A172 (cell line): ENCODE measurements at places on chromosomes 3 and 15.
A peak's percentile ranks its signal among the peaks of the same experiment; 100 is the strongest.

DNA sequence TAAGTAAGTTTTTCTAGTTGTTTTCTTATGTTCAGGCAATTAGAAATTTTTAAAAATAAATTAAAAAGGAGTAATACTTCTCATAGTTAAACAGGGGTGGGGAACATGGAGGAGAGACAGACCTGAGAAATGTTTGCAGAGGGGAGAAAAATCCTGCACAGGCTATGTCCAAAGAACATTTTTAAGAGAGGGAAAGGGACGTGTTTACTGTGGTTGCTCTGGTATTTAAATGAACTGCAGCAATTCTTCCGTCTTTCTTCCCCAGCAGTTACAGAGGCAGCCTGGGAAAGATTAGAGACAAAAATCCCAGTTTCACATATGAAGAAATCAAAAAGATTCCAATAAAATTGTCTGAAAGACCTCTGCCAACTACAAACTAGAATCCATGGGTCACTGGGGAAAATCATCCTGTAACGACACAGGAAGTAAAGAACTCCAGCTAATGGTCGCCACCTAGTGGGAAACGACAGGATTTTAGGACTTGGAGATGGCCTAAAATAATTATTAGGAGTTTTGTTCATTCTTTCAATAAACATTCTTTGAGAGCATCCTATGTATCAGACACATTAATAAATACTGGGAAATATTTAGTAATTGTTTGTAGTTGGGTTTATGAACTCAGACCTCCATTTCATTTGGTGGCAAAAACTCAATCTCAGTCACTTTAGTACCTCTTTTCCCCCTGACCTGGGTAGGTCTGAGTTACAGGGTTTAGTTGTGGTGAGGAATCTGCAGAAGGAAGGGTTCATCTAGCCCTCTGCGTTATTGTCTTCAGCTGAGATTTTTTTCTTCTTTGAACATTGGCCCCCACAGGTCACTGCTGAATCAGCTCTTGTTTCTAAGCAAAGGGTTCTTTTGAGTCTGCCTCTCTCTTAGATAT is 69.9 kb upstream of the GOLIM4 start:
- DNase-seq: peak; percentile 64

DNA sequence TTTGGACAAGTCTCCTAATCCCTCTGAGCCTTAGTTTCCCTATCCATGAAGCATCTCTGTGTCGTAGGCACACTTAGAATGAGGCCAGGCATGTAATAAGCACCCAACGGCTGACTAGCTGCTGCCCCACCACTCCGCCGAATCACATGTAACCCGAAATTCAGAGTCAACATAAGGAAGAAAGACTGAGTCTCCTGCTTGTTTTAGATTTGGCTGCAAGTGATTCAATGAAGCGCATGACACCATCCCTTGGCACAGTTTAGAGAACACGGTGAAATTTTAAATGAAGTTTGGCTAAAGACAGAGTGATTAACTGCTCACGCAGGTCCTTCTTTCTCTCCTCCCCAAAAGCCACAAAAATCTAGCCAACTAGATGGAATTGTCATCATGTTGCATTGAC is 279.2 kb downstream of the TLE3 start:
- DNase-seq: no peak

DNA sequence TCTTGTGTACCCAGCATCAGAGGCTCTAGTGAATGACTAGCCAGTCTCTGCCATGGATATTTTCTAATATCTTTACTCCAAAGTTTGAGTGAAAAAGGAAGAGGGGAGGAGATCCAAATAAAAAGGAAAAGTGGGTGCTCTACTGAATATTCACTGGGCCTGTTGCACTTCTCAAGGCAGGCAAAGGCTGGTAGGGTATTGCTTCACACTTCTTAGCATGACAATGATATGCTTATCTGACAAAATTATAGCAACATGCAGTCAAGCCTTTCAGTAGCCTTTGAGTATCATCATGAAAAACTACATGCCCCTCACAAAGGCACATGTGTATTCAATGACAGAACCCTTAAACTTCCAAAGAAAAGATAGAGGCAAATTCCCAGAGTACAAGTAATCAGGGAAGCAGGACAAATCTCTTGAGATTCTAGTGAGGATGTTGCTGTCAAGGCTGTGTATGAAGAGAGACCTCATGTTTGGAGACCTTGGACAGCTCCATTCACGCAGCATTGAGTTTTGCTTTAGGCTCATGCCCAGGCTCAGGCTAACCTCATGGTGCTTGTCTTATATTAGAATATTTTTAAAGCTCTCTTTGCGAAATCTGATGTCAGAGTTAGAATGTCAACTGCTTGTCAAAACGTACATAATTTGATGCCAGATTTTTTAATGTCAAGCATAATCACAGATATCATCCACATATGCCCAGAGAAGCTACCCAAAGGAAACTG is 506.9 kb downstream of the OCA2 start:
- no peak for DNase-seq

- DNase-seq: no peak
Measured at GRCh38 chr15:99582508-99582960, 16.8 kb downstream of the MEF2A start.

DNA sequence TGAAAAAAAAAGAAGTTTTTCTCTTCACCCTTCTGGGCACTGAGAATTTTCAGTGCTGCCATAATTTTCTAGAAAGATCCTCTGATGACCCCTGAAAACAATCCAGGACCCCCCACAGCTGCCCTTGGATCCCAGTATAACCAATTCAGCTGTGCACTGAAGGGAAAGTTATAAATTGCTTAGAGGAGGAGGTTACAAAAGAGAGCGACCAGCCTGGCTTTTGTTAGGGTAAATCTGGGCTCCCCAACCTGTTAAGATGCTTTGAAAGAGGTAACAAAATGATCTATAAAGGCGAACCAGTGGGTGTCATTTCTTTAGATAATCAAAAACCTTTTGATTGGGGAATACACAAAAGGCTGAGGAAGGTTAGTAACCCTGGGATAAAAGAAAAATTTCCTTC is 407.9 kb upstream of the ATP11B start:
- DNase-seq: no peak

- DNase-seq: peak; percentile 90
Measured at GRCh38 chr3:31361371-31362273, 171.1 kb upstream of the STT3B start.

GRCh38 chr3:138118612-138119422 is 3.4 kb upstream of the DZIP1L start:
- peak; percentile 78 for DNase-seq

- no peak for DNase-seq
Measured at GRCh38 chr3:157631478-157631877, 128.3 kb upstream of the VEPH1 start.

DNA sequence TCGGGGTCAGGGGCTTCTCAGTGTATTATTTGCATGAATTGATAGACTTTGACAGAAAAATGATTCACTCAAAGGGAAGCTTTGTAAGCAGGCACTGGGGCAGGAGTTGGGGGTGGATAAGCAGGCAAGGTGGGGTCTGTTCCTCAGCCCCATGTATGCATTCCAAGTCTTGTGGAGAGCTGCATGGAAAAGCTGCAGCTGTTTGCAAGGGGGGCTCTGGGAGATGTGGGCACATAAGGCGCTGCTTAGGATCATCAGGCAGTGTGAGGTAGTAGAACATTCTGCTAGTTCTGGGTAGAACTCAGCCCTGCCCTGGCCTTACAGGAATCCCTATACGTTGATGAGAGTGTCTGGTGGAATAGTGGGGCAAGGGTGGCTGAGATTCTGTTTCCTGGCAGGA is 154.2 kb upstream of the LRIG1 start:
- no peak for DNase-seq

DNA sequence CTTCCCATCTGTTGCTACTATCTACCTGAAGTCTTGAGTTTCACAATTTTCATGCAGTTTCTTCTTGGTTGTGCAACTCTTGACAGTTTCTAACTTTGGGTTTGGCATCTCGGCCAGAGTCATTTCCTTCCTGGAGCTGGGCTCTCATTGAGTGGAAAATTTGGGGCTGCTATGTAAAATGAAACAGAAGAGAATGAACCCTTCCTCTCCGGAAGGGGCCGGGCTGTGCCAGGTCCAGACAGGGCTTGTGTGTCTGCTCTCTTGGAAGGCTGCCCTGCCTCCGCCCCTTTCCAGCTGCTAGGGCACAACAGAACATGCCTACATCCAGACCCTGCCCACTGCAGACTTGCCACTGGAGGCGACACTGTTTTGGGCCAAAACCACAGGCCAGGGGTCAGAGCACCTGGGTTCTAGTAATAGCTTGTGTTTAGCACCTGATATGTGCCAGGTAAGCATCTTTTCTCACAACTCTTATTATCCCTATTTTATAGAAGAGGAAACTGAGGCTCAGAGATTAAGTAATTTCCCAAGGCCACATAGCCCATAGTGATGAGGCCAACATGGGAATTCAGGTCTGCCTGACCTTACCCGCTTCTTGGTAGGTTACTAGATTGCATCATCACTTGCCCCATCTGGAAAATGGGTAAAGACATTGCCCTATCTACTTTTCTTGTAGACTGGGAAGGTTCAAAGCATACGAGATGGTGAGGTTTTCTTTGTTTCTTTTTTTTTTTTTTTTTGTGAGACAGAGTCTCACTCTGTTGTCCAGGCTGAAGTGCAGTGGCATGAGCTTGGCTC is 25.0 kb downstream of the IRAK2 start:
- peak; percentile 85 for DNase-seq

GRCh38 chr3:11564577-11565001 is 79.1 kb downstream of the VGLL4 start:
- DNase-seq: no peak

- no peak for DNase-seq
Measured at GRCh38 chr3:64438812-64439211, 213.5 kb upstream of the PRICKLE2 start.

- no peak for DNase-seq
Measured at GRCh38 chr3:56915966-56916586, 114.3 kb upstream of the ARHGEF3 start.

DNA sequence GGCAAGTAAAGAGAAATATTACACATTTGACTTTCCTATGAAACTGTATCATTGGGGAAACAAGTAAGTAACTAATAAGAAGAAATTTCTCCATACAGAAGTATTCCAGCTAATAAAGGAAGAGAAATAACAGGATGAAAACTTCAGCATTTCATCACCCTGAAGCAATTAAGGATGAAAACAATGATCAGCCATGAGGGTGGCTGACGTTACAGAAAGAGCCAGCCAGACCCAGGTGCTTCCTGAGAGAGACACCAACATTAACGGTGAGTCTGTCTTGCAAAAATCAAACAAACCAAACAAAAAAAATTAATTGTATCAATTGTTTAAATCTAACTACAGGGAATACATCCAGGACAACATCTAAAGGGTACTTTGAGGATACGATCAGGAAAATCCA is 190.0 kb downstream of the ARRDC4 start:
- DNase-seq: no peak

- DNase-seq: no peak
Measured at GRCh38 chr3:62688050-62688449, 187.2 kb downstream of the CADPS start.

- DNase-seq: no peak
Measured at GRCh38 chr3:52781741-52782140, 4.3 kb downstream of the ITIH1 start.

DNA sequence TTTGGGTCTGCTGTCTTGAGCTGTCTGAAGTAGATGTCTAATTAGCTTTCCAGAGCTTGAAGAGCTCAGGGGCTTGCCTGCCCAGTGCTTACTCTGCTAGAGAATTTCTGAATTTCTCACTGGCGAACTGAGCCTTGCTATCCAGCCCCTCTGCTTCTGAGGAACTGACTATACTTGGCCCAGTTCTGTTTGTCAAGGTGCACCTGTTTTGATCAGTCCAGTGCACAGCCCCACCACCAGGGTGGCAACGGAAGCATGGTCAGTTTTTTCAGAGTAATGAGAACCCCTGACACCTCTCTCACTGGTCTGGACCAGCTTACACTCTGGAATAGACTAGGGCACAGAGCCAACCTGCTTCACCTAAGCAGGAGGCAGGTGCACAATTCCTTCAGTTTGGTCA is 25.2 kb downstream of the ITGB5 start:
- DNase-seq: no peak

DNA sequence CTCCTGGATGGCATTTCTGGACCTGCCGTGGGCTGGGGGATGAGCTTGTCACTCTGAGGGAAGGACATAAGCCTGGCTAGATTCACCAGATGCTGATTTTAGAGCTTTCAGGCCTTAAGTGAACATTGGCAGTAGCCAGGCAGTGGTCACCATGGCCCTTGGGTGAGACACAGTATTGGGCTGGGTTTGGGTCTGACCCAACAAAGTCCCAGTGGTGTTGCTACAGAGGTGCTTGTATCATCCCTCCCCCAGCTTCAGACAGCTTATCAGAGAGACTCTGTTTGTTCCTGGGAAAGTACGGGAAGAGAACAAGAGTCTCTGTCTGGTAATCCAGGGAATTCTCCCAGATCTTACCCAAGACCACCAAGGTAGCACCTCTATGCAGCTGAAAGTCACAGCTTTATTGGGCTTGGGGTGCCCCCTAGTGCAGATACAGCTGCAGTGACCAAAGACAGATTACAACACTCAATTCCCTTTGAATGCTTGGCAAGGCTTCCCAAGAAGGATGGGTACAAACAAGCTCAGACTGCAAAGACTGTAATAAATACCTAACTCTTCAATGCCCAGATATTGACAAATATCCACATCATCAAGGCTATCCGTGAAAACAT is 9.8 kb upstream of the RUVBL1 start:
- peak; percentile 54 for DNase-seq

- no peak for DNase-seq
Measured at GRCh38 chr3:49171775-49172500, 540 bp downstream of the KLHDC8B start.

DNA sequence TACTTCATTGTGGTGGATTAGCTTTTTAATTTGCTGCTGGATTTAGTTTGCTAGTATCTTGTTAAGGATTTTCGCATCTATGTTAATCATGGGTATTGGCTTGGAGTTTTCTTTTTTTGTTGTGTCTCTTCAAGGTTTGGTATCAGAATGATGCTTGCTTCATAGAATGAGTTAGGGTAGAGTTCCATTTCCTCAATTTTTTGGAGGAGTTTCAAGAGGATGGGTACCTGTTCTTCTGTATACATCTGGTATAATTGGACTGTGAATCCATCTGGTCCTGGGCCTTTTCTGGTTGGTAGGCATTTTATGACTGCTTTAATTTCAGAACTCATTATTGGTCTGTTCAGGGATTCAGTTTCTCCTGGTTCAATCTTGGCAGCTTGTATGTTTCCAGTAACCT is 335.6 kb downstream of the EDEM1 start:
- no peak for DNase-seq

GRCh38 chr3:60086811-60087210 is 1037.0 kb upstream of the CFAP20DC start:
- DNase-seq: peak; percentile 65

- DNase-seq: no peak
Measured at GRCh38 chr15:84697236-84697990, 18.5 kb downstream of the SEC11A start.

- no peak for DNase-seq
Measured at GRCh38 chr3:126337980-126338651, 19.1 kb downstream of the KLF15 start.
